ENCODE measurements at places on chromosomes 7 and 10. TPM values are rescaled to one million over a fixed set of nuclear protein-coding genes. Genes with fewer than 3 reads are reported as not detected.
A peak's percentile ranks its signal among the peaks of the same experiment; 100 is the strongest.

PCDH15 gene
- 3.0 TPM for total RNA-seq

CLIP2 gene
- 44.3 TPM for total RNA-seq

C10orf88 gene
- total RNA-seq, result 9.4 TPM

GIMAP1 gene
- total RNA-seq, result not detected

MRPS17 gene
- 14.0 TPM for total RNA-seq

TFEC gene
- not detected for total RNA-seq

LIPN gene
- total RNA-seq, result not detected

CPSF4 gene
- 37.9 TPM for total RNA-seq

AMPH gene
- total RNA-seq, result 9.8 TPM

TMEM236 gene
- 0.08 TPM for total RNA-seq

NEBL gene
- total RNA-seq, result 0.30 TPM

DNA sequence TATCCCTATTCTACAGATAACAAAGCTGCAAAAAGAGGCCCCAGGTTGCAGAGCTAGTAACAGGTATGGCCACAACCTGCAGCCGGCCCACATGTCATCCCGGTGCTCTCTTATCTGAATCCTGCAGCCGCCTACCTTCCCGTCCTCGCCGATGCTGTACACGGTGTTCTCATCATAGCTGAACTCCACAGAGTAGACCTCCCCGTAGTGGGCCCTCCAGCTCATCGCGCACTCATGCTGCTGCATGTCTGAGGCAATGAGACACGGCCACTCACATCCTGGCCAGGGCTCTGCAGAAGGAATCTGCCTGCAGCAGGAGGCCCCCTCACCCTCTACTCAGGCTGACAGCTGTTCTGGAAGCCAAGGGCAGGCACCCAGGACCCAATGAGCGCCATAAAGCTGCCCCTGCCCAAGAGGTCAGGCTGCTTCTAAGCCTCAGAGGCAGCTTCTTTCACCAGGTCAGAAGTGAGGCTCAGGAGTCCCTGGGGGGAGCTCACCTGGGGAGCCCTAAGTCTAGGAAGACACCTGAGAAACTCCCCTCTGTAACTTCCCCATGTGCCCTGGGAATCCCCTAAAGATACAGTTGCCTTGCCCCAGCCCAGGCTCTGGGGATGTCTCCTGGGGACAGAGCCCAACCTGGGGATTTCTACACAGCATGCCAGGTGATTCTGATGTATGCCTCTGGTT lies 17.9 kb upstream of the CYREN start:
- no peaks in the 10 kb centered on the region for H3K27me3 ChIP-seq
- H3K4me3 ChIP-seq, result no peak overlapping the region
- H3K36me3 ChIP-seq, result peaks cover 60% of the 10 kb centered on the region
- no peak overlapping the region for H3K27ac ChIP-seq

- H3K36me3 ChIP-seq, result peaks cover 12% of the 10 kb centered on the region
- no peak for DNase-seq
- no peak overlapping the region for H3K27ac ChIP-seq
- no peaks in the 10 kb centered on the region for H3K27me3 ChIP-seq
- H3K4me1 ChIP-seq, result peaks cover 35% of the 10 kb centered on the region
These were observed 207.9 kb downstream of the TNS3 start for GRCh38 chr7:47373871-47374451.

GRCh38 chr7:32930378-32930777 lies 26.9 kb upstream of the FKBP9 start:
- H3K27ac ChIP-seq, result no peak overlapping the region
- no peaks in the 10 kb centered on the region for H3K27me3 ChIP-seq
- no peak for DNase-seq
- H3K4me3 ChIP-seq, result no peak overlapping the region

DNA sequence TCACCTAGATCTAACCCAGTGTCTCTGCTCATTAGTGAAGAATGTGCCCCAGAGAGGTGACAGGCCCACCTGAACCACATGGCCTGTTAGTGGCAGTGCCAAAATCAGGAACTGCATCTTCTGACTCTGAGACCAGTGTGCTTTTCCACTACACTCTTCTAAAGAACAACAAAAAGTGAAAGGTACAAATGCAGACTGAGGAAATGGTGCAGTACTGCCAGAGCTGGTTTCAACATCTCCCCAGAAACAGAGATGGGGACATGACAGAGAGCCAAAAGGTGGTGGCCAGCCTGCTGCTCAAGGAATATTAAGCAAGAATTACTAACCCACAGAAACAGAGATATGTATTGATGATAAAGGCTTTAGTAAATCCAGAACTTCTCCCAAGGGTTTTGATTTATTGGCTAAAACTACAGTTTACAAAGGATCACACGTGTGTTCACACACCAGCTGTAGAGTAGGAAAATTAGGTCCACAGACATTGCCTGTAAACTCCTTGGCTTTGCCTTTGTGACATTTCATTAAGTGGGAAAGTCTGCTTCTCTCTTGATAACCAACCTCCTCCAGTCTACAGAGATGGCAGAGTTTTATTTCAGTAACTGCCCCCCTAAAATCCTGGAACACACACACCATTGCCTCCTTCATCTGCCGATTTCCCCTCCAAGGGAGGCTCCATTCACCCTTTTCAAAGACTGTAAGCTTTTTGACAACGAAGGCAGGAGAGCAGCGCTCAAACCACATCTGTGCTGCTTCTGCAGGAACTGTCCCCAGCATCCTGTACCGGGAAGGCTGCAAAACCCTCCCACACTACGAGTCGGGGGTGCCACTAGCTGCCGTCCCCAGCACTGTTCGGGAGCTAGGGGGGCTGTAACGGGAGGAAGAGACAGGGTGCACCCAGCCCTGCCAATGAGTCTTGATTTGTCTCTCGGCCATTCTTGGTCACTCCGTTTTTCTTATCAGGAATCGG lies 29.8 kb downstream of the GSDME start:
- no peak overlapping the region for H3K4me3 ChIP-seq
- no peak overlapping the region for H3K27ac ChIP-seq
- H3K4me1 ChIP-seq, result no peaks in the 10 kb centered on the region
- H3K27me3 ChIP-seq, result no peaks in the 10 kb centered on the region
- DNase-seq, result peak; percentile 73

GRCh38 chr10:119535305-119535704 lies 7.2 kb downstream of the RGS10 start:
- H3K4me3 ChIP-seq, result no peak overlapping the region
- no peaks in the 10 kb centered on the region for H3K27me3 ChIP-seq
- no peaks in the 10 kb centered on the region for H3K36me3 ChIP-seq
- no peak for DNase-seq
- H3K4me1 ChIP-seq, result peaks cover 30% of the 10 kb centered on the region

- H3K27ac ChIP-seq, result no peak overlapping the region
- DNase-seq, result no peak
- no peaks in the 10 kb centered on the region for H3K36me3 ChIP-seq
- no peak overlapping the region for H3K4me3 ChIP-seq
- H3K4me1 ChIP-seq, result no peaks in the 10 kb centered on the region
- peaks cover 27% of the 10 kb centered on the region for H3K27me3 ChIP-seq
These were observed 163.1 kb downstream of the PRKCQ start for GRCh38 chr10:6416892-6417512.

- DNase-seq, result no peak
- H3K27me3 ChIP-seq, result peaks cover 10% of the 10 kb centered on the region
- H3K27ac ChIP-seq, result no peak overlapping the region
- no peaks in the 10 kb centered on the region for H3K36me3 ChIP-seq
- peaks cover 5% of the 10 kb centered on the region for H3K4me1 ChIP-seq
These were observed 61.6 kb downstream of the SORBS1 start for GRCh38 chr10:95499482-95499989.

GRCh38 chr10:96505150-96506136 lies 8.3 kb downstream of the TLL2 start:
- no peaks in the 10 kb centered on the region for H3K36me3 ChIP-seq
- H3K27me3 ChIP-seq, result peaks cover 7% of the 10 kb centered on the region
- H3K4me3 ChIP-seq, result no peak overlapping the region
- H3K27ac ChIP-seq, result no peak overlapping the region
- H3K4me1 ChIP-seq, result no peaks in the 10 kb centered on the region

GRCh38 chr7:128946936-128947830 lies 9.5 kb downstream of the IRF5 start:
- peaks cover 3% of the 10 kb centered on the region for H3K36me3 ChIP-seq
- no peak overlapping the region for H3K27ac ChIP-seq
- no peak overlapping the region for H3K4me3 ChIP-seq
- H3K4me1 ChIP-seq, result no peaks in the 10 kb centered on the region

GRCh38 chr10:7302930-7303557 lies 107.8 kb downstream of the SFMBT2 start:
- no peak overlapping the region for H3K4me3 ChIP-seq
- H3K27ac ChIP-seq, result no peak overlapping the region
- no peak for DNase-seq
- H3K4me1 ChIP-seq, result no peaks in the 10 kb centered on the region

DNA sequence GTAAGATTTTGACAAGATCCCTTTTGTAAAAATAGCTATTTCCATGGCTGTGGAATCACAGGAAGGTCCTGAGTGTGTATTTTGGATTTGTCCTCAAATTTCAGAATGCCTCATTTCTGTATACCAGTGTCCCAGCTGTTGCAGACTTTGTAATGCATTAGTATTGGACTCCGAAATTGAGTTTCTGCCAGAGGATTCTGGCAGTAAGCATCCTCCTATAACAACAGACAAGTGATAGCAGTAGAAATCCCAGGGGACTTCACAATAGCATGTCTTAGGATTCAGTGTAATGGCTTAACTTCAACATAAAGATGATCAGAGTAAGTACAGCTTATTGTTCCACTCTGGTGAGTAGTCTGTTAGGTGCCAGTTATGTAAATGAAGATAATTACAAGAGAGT lies 104.6 kb downstream of the FOXP2 start:
- H3K27me3 ChIP-seq, result no peaks in the 10 kb centered on the region
- peaks cover 2% of the 10 kb centered on the region for H3K36me3 ChIP-seq
- H3K4me1 ChIP-seq, result peaks cover 12% of the 10 kb centered on the region

- H3K27ac ChIP-seq, result no peak overlapping the region
- H3K4me1 ChIP-seq, result no peaks in the 10 kb centered on the region
- no peak for DNase-seq
- no peak overlapping the region for H3K4me3 ChIP-seq
These were observed 10.6 kb downstream of the CPSF4 start for GRCh38 chr7:99449326-99449725.

DNA sequence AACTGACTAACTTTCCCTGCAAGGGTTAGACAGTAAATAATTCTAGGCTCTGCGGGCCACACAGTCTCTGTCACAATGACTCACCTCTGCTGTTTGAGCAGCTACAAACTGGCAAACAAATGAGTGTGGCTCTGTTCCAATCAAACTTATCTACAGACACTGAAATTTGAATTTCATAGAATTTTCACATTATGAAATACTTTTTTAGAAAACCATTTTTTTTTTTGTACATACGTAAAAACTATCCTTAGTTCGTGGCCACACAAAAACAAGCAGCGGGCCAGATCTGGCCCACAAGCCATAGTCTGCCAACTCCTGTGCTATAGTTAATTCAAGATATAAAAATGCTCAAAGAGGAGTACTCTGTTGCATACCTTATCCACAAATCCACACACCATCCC lies 32.6 kb downstream of the PIP4K2A start:
- H3K27me3 ChIP-seq, result no peaks in the 10 kb centered on the region
- H3K36me3 ChIP-seq, result no peaks in the 10 kb centered on the region
- peaks cover 28% of the 10 kb centered on the region for H3K4me1 ChIP-seq
- no peak for DNase-seq

DNA sequence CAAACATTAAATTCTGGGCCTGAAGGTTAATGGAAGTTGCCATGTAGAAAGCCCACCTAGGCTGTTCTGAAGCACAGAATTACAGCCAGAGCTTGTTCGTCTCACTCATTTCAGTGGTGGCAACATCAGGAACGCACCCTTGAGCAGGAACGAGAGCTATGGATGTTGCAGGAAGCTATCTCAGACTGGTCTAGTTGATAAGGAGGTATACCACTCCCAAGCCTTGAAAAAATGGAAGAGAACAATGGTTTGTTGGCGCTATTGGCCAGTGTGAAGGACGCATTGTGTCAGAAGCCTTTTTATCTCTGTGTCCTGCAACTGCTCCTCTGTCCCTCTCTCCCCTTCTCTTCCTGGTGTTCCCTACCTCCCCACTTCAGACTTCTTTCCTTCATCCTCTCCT lies 60.9 kb upstream of the RAPGEF5 start:
- peaks cover 5% of the 10 kb centered on the region for H3K4me1 ChIP-seq
- no peaks in the 10 kb centered on the region for H3K27me3 ChIP-seq
- no peaks in the 10 kb centered on the region for H3K36me3 ChIP-seq
- no peak for DNase-seq
- H3K27ac ChIP-seq, result no peak overlapping the region
- H3K4me3 ChIP-seq, result no peak overlapping the region

DNA sequence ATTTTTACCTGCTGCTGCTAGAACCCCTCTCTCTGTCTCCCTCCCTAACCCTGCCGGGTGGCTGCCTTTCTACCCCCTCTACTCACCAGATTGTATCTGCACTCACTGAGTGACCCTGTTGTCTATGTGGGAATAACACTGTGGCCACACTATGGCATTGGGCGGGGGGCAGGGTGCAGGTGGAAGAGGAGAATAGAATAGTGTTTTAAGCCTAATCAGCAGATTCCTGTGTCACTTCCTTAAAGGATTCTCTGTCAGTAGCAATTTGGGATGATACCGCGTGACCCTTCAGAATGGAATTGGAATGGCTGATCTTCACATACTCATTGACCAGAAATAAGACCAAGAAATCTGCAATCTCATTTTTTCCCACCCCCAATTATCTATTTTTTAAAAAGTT lies 67.1 kb upstream of the ANKRD1 start:
- H3K36me3 ChIP-seq, result no peaks in the 10 kb centered on the region
- H3K27ac ChIP-seq, result no peak overlapping the region
- no peak overlapping the region for H3K4me3 ChIP-seq
- no peaks in the 10 kb centered on the region for H3K27me3 ChIP-seq
- DNase-seq, result no peak
- no peaks in the 10 kb centered on the region for H3K4me1 ChIP-seq

- H3K4me1 ChIP-seq, result no peaks in the 10 kb centered on the region
- no peak for DNase-seq
- H3K4me3 ChIP-seq, result no peak overlapping the region
- no peak overlapping the region for H3K27ac ChIP-seq
These were observed 25.7 kb downstream of the PRKAG2 start for GRCh38 chr7:151851145-151851751.

GRCh38 chr10:43749940-43750552 lies 101.4 kb upstream of the ZNF32 start:
- H3K4me3 ChIP-seq, result no peak overlapping the region
- no peak overlapping the region for H3K27ac ChIP-seq
- H3K36me3 ChIP-seq, result no peaks in the 10 kb centered on the region
- peaks cover 14% of the 10 kb centered on the region for H3K27me3 ChIP-seq
- DNase-seq, result no peak
- peaks cover 1% of the 10 kb centered on the region for H3K4me1 ChIP-seq

GRCh38 chr7:158782761-158783401 lies 46.4 kb downstream of the ESYT2 start:
- peaks cover 25% of the 10 kb centered on the region for H3K36me3 ChIP-seq
- no peak overlapping the region for H3K27ac ChIP-seq
- H3K27me3 ChIP-seq, result no peaks in the 10 kb centered on the region
- H3K4me1 ChIP-seq, result peaks cover 40% of the 10 kb centered on the region

- no peaks in the 10 kb centered on the region for H3K27me3 ChIP-seq
- no peaks in the 10 kb centered on the region for H3K36me3 ChIP-seq
- DNase-seq, result no peak
- H3K4me1 ChIP-seq, result peaks cover 23% of the 10 kb centered on the region
- H3K4me3 ChIP-seq, result peak overlapping the region; percentile 16
These were observed 6.4 kb upstream of the PRTFDC1 start for GRCh38 chr10:24958721-24959381.

- H3K4me3 ChIP-seq, result no peak overlapping the region
- no peaks in the 10 kb centered on the region for H3K4me1 ChIP-seq
- no peak overlapping the region for H3K27ac ChIP-seq
- no peaks in the 10 kb centered on the region for H3K36me3 ChIP-seq
- no peaks in the 10 kb centered on the region for H3K27me3 ChIP-seq
These were observed 913.5 kb upstream of the GHITM start for GRCh38 chr10:83225781-83226180.

GRCh38 chr7:112069879-112070321 lies 136.3 kb downstream of the DOCK4 start:
- H3K27me3 ChIP-seq, result no peaks in the 10 kb centered on the region
- peaks cover 6% of the 10 kb centered on the region for H3K36me3 ChIP-seq
- no peak overlapping the region for H3K27ac ChIP-seq
- peaks cover 7% of the 10 kb centered on the region for H3K4me1 ChIP-seq
- no peak overlapping the region for H3K4me3 ChIP-seq
- DNase-seq, result no peak

Measured in osteocyte (in vitro differentiated cells).